ENCODE measurements at places on chromosomes 13 and 19.

DNA sequence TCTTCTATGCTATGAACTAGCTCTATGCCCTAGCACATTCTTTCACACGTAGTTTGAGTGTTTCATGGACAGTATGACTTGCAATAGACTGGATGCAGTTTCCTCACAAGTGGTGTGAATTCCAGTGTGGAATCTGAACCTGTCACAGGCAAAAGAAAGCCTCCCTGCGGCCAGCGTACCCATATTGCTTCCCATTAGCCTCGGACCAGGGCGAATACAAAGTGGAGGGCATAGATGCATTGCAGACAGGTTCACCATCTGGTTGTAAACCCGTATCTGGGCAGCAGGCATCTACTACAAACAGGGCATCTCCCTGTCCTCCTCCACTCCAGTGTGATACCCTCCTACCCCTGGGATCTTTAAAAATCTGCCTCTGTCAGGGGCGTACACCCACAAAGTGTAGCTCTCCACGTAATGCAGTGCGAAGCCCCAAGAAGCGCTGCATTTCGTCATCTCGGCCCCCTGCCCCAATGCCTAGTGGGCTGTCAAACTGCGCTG, 1.4 kb upstream of the CIC start:
- no peak for DNase-seq

DNA sequence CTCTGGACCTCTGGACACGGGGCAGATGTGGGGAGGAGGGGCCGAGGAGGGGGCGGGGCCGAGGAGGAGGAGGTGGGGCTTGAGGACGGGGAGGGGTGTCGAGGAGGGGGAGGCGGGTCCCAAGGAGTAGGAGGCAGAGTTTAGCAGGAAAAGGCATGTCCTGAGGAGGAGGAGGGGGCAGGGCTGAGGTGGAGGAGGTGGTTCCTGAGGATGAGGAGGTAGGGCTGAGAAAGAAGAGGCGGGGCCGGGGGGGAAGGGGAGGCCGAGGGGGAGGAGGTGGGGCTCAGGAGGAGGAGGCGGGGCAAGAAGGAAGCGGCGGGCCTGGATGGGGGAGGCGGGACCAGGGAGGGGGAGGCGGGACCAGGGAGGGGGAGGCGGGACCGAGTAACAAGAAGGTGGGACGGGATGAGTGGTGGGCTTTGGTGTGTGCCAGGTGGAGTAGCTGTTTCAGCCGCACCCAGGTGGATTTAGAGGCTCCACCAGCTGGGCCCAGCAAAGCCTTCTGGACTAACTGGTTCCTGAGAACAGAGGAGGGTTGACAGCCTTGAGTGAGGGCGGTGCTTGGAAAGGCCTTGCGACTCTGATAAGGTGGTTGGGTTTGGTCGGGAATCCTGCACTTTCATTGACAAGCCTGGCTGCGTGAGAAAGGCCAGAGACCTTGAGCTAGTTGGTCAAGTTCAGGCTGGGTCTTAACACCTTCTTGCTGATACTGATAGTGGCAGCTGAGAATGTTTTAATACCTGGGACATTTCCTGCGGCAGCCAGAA, 7.7 kb downstream of the TECR start:
- DNase-seq, result no peak

- DNase-seq, result peak; percentile 74
These were observed 11.0 kb downstream of the TSHZ3 start for GRCh38 chr19:31338069-31338776.

DNA sequence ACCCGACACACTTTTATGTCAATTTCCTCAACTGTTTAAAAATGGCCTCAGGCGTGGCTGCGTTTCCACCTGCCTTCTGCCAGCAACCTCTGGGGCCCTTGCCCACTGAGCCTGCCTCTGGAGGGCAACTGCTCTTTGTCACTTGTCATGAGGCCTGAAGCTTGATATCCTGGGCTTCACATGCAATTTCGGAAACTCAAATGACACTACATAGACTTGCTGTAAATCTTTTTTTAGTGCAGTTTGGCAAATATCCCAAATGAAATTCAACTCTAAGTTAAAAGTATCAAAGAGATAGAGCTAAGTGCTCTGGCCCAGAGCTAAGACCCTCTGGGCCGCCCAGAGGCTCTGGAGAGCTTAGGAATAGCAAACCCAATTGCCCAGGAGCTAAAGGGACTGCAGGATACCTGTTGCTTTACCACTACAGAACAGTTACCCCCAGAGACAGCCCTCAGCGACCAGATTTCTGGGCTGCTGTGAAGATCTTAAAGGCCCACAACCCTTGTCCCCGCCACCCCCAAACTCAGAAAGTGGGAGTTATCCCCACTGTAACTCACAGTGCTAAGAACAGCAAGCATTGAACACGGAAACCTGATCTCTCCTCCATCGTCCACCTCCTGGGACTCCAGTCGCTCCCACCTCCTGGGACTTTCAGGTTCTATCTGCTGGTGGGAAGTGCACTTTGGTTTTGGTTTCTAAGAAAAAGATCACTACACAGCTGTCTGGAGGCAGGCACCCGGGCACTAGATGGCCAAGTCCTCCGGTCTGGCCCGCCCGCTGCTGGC, 19.4 kb downstream of the GJA3 start:
- no peak for DNase-seq

DNA sequence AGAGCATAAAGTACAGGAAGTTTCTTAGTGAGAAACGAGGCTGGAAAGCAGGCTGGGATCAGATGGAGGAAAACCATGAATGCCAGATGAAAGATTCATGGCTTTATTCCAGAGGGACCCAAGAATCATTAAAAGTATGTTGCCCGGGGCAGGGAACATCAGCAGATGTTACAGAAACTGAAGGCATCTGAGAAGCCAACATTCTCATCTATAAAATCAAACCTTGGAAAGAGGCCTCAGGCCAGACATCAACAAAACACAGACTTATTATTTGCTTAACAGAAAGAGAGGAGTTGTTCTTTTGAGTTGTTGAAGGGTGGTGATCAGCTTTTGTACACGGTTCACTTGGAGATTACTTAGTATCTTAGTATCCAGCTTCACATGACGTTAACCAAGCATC, 543.6 kb downstream of the RFC3 start:
- DNase-seq, result no peak

DNA sequence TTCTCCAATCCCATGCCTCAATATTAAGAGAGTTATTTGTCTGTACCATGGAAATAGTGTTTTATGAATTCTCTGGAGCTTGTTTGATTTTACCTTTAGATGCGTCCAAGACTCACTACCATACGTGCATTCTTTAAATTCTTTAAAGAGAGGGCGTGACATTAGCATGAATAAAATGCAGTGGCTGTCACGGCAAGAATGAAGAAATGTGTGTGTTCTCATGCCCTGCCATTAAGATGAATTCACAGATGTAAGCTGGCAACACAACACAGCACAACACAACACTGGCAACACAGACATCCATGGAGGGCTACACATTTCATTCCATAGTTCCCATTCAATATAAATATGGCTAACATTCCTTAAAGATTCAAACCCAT, 213.4 kb downstream of the ENOX1 start:
- no peak for DNase-seq

DNA sequence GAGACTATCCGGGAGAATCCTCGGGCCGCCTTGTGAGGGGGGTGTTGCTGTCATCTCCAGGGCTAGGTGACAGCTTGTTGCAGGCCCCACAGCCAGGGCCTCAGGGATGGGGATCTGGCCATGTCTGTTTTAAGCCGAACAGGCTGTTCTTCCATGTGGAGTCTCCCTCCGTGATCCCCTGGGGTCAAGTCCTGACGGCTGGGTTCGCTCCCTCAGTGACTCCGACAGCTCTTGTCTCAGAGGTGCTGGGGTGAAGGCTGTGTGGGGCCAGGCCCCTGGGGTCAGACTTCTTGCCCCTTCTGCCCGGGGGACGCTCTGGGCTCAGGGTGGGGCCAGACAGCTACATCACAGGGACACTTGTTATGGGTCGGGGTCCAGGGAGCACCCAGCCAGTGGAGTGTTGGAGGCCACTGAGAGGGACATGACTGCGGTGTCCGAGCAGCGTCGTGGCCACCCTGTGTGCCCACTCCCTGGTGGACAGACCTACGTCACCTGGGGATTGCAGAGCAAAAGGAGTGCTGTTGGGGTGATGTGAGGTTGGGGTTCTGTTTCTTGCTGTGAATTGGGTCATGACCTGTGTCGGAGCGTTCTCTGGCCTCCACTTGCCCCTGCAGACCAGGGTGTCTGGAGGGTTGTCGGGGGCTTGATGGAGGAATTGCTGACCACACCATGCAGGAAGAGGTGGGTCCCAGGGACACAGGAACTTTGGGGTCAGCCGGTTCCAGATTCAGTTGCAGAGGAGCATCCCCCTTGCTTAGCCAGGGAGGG, 21.5 kb downstream of the EPN1 start:
- no peak for DNase-seq

- no peak for DNase-seq
These were observed 417.1 kb downstream of the LMO7 start for GRCh38 chr13:76053181-76053580.

GRCh38 chr13:46598820-46599180, 45.8 kb downstream of the LRCH1 start:
- no peak for DNase-seq

- no peak for DNase-seq
These were observed 53.4 kb upstream of the AKAP11 start for GRCh38 chr13:42218576-42218975.

GRCh38 chr19:2998642-2999041, 21.3 kb downstream of the TLE6 start:
- no peak for DNase-seq

DNA sequence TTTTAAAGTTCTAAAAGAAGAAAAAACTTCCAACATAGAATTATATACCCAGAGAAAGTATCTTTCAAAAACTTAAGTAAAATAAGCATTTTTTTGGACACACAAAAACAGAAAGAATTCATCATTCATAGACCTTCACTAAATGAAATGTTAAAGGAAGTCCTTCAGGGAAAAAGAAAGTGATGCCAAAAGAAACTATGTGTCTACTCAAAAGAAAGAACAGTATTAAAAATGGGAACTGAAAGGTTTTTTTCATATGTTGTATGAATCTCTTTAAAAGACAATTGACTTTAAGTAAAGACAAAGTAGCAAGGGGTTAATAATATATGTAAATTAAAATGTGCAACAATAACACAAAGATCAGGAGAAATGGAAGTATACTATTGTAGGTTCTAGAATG, 96.5 kb downstream of the DHRS12 start:
- DNase-seq, result no peak

DNA sequence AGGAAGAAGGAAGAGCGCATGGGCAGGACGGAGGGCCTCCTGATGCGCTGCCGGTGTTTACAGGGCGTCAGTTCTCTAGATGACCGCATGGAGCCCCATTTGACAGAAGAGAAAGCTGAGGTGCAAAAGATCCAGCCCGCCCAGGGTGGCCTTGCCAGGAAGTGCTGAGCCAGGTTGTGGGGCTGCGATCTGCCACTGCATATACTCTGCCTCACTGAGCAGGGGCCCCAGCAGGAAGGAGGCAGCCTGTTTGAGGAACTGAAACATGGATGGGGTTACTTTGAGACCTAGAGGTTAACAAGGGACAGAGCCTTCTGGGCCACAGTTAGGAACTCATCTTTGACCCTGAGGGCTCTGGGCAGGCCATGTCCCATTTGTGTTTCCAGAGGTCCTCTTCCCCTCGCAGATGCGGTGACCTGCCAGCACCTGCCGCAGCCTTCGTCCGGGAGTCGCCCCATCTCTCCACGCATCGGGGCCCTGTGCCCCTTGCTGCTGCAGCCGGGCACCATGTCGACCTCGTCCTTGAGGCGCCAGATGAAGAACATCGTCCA, 3.2 kb downstream of the EPN1 start:
- DNase-seq, result no peak

GRCh38 chr19:38457202-38457601, 23.7 kb downstream of the RYR1 start:
- DNase-seq, result no peak

GRCh38 chr13:30932481-30933353, at the start of gene TEX26:
TEX26 (plus strand) TSS chr13:30932656; CDS start chr13:30932716, 60 bp downstream.
- no peak for DNase-seq

DNA sequence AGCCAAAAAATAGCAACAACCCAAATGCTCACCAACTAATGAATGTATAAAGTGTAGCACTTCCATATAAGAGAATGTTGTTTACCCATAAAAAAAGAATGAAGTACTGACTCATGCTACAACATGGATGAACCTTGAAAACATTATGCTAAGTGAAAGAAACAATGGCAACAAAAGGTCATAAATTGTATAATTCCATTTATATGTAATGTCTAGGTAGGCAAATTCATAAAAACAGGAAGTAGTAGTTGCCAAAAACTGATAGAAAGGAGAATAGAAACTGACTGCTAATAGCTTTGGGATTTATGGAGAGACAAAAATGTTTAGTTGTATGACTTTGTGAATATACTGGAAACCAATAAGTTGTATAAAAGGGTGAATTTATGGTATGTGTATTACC, 21.6 kb downstream of the MYCBP2 start:
- no peak for DNase-seq

DNA sequence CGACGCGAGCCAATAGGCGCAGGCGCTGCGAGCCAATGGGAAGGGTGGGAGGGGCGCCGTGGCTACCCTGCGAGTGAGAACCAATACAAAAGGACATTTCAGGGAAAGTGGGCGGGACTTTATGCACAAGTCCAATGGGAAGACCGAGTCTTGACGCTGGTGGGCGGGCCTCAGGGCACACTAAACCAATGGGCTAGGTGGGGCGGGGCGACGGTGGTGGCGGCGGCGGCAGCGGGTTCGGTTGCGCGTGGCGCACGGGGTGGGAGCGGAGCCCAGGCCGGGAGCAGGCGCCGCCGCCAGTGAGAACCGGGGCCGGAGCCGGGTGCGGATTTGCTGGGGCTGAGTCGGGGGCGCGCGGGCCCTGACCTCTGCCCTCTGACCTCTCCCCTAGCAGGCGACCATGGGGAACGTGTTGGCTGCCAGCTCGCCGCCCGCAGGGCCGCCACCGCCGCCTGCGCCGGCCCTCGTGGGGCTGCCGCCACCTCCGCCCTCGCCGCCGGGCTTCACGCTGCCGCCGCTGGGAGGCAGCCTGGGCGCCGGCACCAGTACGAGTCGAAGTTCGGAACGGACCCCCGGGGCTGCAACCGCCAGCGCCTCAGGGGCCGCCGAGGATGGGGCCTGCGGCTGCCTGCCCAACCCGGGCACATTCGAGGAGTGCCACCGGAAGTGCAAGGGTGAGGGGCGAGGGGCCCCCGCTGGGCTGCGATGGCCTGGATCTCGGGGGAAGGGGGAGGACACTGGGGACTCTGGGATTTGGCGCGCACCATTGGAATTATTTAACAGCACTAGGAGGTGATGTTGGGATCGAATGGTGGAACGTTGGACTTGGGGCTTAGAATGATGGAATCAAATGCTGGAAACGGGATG, at the start of gene TOMM40:
TSS of gene TOMM40 (plus strand) at position 239 of the 867 bp plus-strand sequence. CDS start at position 401, 162 bp downstream.
- DNase-seq, result peak; percentile 100

GRCh38 chr13:45928843-45929242, 77.3 kb upstream of the SIAH3 start:
- DNase-seq, result no peak

DNA sequence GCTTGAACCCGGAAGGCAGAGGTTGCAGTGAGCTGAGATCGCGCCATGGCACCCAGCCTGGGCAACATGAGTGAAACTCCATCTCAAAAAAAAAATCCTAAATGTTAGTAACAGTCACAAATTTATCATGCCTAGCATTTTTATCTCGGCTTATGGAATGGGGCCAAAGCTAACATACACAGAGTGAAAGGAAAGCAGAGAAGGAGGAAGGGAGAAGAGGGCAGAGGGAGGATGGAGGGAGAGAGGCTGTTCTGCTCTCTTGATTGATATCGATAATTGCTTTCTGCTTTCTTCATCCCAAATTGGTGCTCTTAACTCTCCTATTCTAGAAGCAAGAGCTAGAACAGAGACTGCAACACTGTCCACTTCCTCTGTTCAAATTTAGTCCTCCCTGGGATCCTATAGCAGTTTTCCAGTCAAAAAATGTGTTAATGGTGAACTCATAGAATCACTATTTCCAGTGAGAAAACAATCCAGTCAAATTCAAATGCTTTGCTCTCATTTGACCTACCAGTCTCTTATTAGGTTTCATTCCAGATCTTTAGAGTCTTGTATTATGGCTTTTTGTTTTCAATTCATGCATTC, 15.8 kb upstream of the TUBGCP3 start:
- DNase-seq, result no peak
